ENCODE measurements at places on chromosomes 6 and 20. TPM values are rescaled to one million over a fixed set of nuclear protein-coding genes. Genes with fewer than 3 reads are reported as not detected.

TRIM15 gene
- not detected for total RNA-seq

BPIFB4 gene
- not detected for total RNA-seq

HLA-DQA2 gene
- total RNA-seq, result not detected

GSTA3 gene
- not detected for total RNA-seq

CRISP2 gene
- not detected for total RNA-seq

DNA sequence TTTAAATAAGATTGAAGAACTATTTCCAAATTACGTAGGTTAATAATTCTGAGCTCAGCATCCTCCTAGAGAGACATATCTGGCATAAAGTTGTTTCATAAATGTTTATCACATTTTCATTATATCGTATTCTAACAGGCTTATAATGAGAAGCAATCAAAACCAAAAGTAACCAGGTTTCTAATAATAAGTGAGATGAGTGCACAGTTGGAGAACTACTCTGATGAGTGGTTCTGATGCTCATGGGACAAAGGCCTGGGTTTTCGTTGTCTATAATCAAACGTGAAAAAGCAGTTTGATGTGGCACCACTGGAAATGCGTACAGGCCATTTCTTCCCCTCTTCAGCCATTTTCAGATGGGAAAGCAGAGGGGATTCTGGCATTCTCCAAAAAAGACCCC, 4.7 kb upstream of the SERPINB6 start:
- no peak for DNase-seq

DNA sequence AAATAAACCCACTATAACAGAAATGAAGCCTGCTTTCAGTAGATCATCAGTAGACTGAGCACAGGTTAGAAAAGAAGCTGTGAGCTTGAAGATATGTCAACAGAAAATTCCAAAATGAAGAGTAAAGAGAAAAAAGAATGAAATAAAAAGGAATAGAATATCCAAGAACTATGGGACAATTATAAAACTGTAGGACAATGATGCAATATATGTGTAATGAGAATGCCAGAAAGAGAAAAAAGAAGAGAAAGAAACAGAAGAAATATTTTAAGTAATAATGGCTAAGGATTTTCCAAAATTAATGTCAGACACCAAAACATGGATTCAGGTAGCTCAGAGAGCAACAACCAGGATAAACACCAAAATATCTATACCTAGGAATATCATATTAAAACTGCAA, 191.4 kb upstream of the PLN start:
- DNase-seq, result no peak

DNA sequence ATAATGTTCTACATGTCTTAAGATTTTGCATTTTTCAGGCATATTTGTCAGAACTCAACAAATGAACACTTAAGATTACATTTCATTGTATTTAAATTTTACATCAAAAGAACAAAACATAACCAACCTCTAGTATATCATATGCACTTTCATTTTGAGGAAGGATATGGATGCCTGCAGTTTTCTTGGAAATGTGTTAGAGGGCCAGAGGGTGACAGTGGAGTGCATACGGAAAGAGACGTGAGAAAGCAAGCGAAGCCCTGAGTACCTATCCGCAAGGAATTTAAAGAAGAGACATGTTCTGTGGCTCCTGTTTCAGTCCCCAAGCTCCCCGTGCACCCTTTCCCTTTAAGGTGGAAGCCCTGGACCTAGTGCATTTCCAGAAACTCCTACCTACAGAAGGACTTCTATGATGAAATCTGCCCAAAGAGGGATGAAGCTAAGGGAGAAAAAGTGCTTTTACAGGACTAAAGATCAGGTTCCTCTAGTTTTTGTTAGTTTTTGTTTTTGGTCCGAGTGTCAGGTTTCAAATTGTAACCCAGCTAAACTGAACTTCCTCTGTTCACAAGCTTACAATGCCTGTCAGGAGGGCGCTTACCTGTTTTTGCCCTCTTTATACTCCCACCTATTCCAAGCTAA, 38.8 kb downstream of the EZR start:
- no peak for DNase-seq

DNA sequence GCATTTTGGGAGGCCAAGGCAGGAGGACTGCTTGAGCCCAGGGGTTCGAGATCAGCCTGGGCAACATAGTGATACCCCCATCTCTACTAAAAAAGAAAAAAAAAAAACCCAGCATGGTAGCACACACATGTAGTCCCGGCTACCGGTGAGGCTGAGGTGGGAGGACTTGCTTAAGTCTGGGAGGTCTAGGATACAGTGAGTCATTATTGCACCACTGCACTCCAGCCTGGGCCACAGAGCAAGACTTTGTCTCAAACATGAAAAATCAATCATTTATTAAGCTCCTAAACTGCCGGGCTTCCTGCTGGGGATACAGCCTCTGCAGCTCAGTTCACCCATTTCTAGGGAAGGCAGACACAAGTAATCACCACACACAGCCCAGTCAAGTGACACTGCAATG, 7.3 kb upstream of the USP45 start:
- no peak for DNase-seq

DNA sequence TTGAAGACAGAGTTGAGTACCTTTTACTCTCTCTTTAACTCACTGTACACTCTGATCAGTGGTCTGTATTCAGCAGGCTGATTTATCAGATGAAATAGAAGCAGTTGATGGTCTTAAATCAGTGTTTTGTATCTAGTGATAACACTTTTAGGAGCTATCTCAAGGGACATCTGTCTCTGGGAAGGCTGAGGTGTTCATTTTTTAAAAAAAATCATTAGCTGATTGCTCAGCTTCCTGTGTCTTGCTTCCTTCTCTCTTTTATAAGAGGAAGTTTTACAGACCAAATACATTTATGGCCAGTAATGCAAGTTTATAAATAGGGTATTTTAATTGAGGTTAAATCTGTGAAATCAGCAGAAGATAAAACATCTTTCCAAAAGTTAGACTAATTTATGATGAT, 12.0 kb upstream of the CCDC170 start:
- DNase-seq, result no peak

DNA sequence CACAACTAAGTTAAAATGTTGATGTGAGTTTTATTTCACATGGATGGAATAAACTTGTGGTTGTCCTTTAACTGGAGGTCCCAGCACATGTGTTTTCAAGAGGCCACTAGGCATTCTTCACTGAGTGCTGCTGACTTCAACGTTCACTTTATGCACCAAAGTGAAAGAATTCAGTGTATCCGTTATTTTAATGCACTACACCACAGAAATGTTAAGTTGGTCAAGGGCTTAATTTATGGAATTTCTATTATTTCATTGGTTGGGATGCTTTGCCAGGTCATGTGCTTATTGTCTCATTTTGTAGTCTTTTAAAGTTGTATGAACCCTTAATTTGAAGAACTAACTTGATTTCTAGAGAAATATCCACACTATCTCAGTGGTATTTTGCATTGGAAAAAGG, 106.4 kb downstream of the PPP1R14C start:
- DNase-seq, result no peak

- DNase-seq, result peak; percentile 16
Observed at GRCh38 chr6:79117752-79118151, 39.7 kb upstream of the PHIP start.

GRCh38 chr6:49556429-49556837, 6.0 kb downstream of the C6orf141 start:
- peak; percentile 93 for DNase-seq

GRCh38 chr6:105884426-105884825, 201.7 kb upstream of the PRDM1 start:
- DNase-seq, result no peak

DNA sequence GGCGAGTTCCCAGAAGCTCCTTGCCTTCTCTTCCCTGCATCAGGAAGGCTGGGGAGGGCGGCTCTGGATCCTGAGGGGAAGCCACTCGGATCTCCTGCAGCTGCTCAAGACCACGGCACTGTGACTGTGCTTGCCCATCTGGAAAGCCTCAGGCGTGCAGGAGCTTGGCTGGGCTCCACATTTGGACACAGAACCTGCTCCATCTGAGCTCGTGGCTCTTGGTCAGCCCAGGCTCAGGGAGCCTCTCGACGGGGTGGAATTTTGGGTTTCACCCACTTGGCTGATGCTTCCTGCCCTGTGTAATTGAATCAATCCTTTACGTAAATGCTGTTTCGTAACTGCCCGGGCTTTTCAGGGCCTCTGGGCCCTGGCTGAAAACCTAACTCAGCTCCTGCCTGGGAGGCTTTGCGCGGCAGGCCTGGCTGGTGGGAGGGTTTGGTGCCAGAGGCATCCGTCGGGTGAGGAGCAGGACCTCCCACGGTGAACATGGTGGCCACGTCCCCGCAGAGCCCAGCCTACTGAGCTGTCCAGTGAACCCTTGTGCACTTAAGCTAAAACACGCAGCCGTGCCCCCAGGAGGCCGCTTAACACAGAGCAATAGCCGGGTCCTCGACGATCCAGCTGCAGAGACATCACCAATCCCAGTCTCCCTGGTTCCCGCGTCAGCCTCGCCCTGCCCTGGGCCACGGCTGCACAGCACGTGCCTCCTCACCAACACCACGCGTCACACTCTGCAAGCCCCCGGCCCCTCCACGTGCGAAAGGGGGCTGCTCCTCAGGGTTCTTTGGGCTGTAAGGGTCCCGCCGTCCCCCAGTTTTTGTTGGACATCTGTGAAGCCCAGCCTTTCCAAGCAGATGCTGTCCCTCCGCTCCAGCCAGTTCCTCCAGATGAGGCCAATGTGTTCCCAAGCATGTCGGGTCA, 241.0 kb downstream of the DLL1 start:
- no peak for DNase-seq

GRCh38 chr6:62797190-62797589, 414.1 kb upstream of the FKBP1C start:
- no peak for DNase-seq

DNA sequence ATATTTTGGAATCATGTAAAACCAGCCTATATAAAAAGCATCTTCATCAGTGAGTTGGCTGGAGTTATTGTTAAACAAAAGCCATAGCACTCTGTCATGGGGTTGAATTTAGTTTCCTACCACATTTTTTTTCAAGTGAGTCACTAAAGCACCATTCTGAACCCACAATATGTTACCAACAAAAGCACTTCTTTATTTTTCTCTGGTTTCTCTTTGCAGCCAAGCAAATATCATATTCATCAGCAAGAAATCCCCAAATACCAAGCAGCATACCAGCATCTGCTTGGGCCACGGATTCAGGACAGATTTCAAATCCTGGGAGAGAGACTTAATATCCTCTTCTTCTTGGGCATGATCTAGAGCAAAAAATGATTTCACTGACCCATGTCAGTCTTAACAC, 441.4 kb downstream of the BCKDHB start:
- peak; percentile 61 for DNase-seq

- no peak for DNase-seq
Observed at GRCh38 chr6:136684466-136684865, 107.8 kb downstream of the MAP3K5 start.

DNA sequence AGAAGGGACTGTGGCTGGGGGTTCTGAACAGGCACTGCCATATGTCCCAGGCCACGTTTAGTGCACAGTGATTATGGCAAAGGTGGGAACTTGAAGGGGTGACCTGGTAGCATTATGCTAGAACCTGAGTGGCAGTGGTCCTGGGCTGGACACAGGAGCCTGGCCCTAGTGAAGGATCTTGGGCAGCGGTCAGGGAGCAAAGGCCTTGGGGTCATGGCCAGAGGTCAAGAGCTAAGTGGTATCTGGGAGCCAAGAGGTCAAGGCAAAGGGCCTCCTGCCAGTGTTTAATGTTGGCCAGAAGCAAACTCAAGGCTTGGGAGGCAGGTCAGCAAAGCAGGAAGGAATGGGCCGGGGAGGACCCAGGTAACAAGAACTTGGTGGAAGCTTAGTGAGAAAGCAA, 254.5 kb downstream of the CDH26 start:
- no peak for DNase-seq

GRCh38 chr20:21971436-21971835, 266.0 kb downstream of the PAX1 start:
- DNase-seq, result no peak

All from A172 (cell line).